ENCODE measurements at places on chromosomes 5 and 9.

DNA sequence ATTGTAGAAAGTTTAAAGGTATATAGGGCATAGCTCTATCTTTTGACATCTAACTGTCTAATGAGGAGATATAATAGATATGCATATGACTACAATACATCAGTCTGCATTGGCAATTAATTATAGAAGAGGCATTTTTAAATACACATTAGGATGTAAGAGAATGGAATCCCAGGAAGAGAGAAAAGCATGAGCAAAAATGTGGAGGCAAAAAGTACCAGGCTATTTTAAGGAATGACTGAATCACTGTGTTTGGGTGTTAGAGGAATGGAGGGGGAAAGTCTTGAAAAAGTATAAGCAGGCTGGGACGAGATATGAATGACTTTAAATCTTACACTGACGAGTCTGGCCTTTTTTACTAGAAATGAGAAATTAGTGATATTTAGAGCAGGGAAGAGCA lies 138.4 kb upstream of the ZNF462 start:
- DNase-seq: no peak

DNA sequence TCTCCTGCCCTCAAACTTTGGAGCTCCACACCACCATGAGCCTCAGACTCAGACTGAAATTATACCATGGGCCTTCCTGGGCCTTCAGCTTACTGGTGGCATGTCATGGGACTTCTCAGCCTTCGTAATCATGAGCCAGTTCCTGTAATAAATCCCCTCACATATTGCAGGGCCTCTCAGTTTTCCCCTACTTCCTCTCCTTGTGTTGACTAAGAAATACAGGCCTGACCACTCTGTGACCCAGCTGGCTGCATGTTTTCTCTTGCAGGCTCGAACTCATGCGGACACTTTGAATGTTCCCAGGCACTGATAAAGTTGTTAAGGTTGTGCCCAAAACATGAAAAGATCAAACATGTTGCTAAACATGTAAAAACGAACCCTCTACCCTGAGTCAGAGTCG lies 26.2 kb upstream of the SHC3 start:
- no peak for DNase-seq

GRCh38 chr5:173302546-173303155 lies 25.6 kb downstream of the STC2 start:
- DNase-seq: peak; percentile 60

- peak; percentile 48 for DNase-seq
Measured at GRCh38 chr5:143182901-143183820, 220.3 kb downstream of the NR3C1 start.

DNA sequence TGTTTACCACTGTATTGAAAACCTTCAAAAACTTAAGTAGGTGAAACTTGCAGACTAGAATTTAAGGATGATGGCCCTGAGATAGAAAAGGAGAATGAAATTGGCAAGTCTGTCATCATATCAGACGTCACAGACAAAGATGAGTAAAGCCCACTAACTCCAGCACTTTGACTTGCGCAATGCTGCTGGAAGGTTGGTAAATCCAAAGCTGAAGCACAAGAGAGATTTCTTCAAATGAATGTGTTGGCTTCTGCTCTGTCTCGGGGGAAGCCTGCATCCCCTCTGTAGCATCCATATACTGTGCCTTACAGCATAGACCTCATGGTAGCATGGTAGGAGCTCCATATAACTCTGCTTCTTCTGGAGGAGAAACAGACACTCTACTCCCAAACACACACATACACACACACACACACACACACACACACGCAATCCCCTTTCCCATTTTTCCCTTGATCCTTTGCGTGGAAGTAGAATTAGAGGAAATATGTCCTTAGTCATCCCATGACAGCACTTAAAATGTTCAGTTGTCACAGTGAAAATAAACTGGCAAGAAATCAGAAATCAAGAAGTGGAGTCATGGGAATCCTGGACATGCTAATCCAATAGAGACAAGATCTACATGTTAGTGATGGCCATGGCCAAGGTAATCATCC lies 241.5 kb downstream of the NR3C1 start:
- DNase-seq: no peak

DNA sequence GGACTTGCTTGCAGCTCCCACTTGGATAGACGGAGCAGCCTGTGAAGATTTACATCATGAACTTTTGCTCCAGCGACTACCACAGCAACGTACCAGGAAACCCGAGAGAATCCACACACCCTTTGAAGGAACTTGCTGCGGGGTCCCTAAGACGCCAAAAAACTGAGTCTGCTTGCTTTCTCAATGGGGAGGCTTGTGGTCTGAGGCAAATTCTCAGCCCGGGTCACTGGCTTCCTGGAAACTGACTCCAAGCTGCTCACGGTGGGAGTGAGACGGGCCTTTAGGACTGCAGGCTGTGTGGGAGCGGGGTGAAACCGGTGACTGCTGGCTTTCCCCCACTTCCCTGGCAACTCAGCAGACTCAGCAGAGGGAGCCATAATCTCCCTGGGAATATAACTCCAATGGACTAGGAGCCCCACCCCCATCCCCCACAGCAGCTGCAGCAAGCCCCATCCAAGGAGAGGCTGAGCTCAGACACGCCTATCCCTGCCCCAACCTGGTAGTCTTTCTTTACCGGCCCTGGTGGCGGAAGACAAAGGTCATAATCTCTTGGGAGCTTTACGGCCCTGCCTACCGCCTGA lies 466.0 kb downstream of the CAAP1 start:
- DNase-seq: peak; percentile 7

- DNase-seq: no peak
Measured at GRCh38 chr5:8765886-8766285, 780.0 kb downstream of the SEMA5A start.

- DNase-seq: no peak
Measured at GRCh38 chr9:20462410-20462809, 159.9 kb downstream of the MLLT3 start.

DNA sequence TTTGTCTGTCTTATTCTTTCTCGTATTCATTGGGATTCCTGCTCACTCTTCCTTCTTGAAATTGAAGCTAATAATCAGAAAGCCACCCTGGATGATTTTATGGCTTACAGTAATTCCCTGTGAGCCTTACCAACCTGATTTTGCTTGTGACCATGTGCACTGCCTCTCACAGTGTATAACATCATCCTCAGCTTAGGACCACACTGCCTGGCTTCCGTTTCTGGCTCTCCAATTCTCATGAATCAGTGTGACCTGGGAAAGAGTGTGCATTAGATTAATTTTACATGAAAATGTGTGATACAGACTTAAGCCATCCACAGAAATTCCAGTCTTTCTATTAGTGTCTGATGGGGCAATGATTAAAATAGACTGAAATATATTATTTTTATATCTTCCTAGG lies 126.8 kb upstream of the DMRT1 start:
- no peak for DNase-seq

- no peak for DNase-seq
Measured at GRCh38 chr5:160455600-160455999, 33.9 kb downstream of the PTTG1 start.

GRCh38 chr5:135913713-135914626 lies 18.3 kb upstream of the IL9 start:
- DNase-seq: no peak

DNA sequence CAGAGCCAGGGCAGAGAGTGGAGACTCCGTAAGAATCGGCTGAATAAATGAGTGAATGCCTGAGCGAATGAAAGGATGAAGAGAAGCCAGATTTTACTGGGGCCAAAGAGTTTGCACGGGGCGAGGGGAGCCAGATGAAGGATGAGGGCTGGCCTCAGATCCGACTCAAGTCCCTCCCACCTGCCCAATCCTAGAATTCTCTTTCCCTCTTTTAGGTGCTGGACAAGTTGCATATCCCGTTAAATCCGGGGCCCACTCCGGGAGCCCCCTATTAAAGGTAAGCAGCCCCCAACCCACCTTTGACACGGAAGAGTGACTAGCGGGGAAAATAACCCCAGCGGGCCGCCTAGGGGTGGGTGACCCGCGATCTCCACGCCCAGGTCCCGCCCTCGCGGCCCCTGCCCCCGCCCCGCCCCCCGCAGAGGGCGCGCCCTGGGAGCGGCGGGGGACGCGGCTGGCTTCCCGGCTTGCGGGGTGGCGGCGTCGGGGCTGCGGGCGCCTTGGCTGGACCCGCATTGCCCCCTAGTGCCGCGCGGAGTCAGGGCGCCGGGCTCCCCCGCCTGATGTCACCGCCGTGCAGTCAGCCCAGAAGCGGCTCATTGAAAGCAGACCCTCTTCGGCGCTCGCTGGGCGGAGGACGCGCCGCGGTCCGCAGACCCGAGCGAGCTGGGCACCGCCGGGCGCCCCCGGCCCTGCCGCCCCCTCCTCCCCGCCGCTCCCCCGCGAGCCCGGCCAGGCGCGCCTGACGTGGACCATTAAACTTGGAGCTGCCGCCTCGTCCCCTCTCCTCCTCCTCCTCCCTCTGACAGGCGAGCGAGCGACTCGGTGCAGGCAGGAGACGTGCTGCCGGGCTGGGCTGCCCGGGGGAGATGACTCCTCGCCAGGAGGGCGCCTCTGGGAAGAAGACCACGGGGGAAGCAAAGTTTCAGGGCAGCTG lies at the start of gene ADRA1B:
Gene ADRA1B (plus strand): TSS at position 579 of the 937 bp plus-strand sequence. CDS start 424 bp downstream, outside the sequence.
- no peak for DNase-seq

DNA sequence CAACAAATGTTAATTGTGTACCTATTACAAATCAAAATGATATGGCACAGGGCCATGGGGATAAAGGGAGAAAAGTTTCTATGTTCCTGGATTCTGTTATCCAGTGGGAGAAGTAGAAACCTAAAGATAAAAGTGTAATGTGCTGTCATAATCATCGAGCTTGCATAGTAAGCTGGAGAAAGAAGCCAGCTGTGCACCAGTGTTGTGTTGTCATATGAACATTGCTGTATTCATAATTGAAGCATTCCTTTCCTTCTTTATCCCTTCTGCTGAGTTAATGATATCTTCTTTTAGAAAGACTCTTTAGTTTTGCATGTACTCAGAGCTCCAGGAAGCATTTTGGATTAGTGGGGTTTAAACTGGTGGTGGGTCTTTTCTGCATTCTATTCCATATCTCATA lies 39.5 kb downstream of the NTRK2 start:
- DNase-seq: no peak

DNA sequence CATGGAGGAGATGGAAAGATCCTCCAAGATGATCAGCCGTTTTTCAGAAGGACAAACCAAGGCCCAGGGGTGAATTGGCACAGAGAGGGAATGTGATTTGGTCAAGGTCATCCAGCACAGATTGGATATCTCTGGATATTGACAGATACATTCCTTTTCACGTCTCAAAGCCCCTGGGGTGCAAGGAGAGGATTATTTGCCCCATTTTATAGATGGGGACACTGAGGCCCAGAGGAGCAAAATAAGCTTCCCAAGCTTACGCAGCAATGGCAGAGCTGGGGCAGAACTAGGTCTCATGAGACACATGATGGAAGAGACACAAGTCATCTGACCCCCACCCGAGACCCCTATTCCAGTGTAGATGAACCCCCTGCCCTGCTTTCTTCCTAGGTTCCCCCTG lies 895 bp upstream of the PDGFRB start:
- no peak for DNase-seq

DNA sequence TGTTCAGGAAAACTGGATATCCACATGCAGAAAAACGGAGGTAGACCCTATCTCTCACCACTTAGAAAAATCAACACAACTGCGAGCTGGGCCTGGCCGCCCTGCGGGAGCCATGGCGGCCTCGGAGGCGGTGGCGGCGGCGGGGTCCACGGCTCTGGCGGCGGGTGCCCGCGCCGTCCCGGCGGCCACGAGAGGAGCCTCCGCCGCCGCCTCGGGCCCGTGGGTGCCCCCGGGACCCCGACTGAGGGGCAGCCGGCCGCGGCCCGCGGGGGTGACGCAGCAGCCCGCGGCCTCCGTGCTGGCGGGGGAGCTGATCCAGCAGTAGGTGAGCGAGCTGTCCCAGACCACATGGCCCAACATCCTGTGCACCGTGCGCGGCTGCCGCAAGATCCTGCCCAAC lies 25.3 kb downstream of the FANCC start:
- no peak for DNase-seq

- no peak for DNase-seq
Measured at GRCh38 chr5:66987540-66987939, 209.1 kb downstream of the CD180 start.

DNA sequence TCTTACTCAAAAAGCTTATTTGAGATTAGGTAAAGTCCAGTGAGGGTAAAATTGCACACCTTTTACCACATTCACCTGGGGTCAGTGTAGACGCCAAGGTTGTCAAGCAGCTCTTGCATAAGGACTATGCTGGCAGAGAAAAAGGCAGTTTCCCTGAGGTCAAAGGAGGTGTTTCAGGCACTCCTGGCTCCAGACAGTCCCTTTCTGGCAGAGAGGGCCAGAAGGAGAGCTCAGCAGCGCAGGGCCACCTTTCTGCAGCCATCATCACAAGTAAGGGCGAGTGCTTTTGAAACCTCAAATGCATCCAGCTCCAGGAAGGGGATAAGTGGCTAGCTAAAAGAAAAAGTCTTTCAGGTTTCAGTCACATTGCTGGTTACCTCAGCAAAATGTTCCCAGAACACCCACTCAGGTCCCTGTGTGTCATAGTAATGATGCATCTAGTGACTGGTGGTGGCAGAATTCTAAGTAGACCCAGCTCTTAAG lies 16.7 kb upstream of the IL13 start:
- no peak for DNase-seq

GRCh38 chr9:112012026-112012902 lies 115.7 kb downstream of the UGCG start:
- no peak for DNase-seq

- DNase-seq: no peak
Measured at GRCh38 chr5:19256036-19256435, 732.0 kb downstream of the CDH18 start.

GRCh38 chr9:20238921-20239320 lies 383.4 kb downstream of the MLLT3 start:
- no peak for DNase-seq

DNA sequence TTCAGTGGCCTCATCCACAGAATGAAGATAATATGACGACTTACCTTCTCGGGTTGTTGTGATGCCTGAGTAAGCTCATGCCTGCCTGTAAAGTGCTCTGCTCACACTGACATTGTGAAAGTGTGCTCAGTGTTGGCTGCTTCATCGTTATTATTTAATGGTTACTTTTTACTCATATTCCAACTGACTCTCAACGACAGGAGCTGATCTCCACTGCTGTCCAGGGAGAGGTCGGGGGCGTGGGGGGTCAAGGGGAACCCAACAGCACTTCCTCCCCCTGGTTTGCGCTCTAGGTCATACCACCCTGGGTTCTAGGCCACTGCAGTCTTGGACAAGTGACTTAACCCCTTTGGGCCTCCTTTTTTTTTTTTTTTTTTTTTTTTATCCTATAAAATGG lies 52.9 kb upstream of the ANGPTL2 start:
- no peak for DNase-seq

All from NCI-H146 (cell line).